CD4-positive, alpha-beta T cell treated with Interleukin-15 for 4 hours (primary cell): ENCODE measurements at places on chromosomes 1 and 21.

GRCh38 chr1:22739648-22740385, 29.2 kb downstream of the EPHB2 start:
- no peak for DNase-seq

DNA sequence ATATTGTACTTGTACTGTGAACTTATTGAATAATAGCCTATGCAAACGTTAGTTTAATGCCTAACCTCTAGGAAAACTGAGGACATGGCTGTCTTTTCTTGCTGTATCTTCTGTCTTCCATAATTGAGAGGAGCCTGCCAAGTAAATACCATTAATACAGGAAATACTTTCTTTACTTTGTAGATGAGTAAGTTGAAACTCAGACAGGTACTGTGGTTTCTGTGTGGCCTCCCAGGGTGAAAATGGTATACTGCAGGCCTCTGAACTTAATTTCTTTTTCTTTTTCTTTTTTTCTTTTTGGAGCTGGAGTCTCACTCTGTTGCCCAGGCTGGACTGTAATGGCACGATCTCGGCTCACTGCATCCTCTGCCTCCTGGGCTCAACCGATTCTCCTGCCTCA, 208.8 kb upstream of the ADGRL4 start:
- no peak for DNase-seq

GRCh38 chr1:117782056-117782455, 147.4 kb downstream of the GDAP2 start:
- no peak for DNase-seq

DNA sequence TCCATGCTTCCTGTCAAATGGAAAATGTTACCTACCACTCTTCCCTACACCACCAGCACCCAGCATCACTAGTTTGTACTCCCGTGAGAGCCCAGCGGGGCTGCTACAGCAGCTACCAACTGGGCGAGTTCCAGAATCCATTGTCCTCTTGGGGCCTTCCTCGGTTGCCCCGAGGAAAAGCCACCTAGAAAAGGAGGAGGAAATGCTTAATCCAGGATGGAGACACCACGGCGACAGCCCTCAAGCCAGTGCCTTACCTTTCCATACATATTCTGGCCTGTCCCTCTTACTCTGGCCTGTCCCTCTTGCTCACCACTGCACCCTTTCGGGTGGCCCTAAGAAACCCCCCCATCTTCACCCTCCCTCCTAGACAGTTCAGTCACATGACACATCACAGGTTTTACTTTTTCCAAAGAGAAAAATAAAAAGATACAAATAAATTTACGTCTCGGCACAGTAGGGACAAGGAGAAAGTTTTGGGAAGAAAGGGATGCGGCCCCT, 478 bp downstream of the RIT1 start:
- no peak for DNase-seq

- DNase-seq, result no peak
These were observed 12.1 kb downstream of the C1orf185 start for GRCh38 chr1:51114137-51114536.

DNA sequence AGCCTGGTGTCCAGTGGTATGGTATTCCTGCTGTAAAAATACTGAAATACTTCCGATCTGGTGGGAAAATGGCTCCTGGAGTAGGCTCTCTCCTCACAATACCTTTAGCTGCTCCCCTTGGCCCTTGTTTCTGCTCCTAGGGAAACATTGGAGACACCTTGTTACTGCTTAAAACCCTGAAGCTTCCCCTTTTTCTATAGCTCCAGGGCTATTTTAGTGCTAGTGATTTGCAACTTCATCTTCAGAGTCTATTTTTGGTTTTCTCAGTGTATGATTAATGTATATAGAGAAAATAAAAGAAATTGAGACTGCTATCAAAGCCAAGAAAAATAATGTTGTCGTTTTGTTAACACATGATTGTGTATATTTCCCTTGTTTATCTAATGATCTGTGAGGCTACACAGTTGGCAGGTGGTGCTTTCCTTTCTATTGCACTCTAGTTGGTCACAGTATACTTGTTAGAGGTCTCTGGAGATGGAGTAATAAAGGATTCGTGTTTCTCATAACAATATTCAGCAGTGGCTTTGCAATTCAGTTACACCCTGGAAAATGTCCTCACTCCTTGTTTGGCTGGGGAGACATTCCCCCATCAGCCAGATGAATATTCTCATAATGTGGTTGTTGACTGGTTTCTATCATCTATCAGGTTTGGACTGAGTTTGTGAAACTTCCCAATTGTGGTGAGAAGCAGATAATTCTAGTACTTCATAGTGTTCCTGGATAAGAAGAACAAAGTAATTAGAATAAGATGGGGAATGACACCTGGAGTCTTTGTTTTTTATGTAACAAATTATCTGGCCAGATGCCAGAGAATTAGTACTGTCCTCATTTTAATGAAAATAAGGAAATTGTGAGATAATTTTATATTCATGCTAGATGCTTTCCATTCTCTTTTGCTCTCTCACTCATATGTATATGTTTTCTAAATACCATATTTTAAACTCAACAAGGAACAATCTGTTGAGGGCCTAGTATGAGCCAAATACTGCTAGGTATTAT, 44.8 kb upstream of the CACYBP start:
- no peak for DNase-seq
